Activated CD8-positive, alpha-beta T cell treated with anti-CD3 and anti-CD28 coated beads for 36 hours (primary cell): ENCODE measurements at places on chromosomes 6 and 20. TPM values are rescaled to one million over a fixed set of nuclear protein-coding genes. Genes with fewer than 3 reads are reported as not detected.

GRCh38 chr6:65450451-65450850 is 256.6 kb downstream of the EYS start:
- DNase-seq, result no peak

GRCh38 chr6:100466410-100467128 is 1.8 kb upstream of the SIM1 start:
- no peak for DNase-seq

DNA sequence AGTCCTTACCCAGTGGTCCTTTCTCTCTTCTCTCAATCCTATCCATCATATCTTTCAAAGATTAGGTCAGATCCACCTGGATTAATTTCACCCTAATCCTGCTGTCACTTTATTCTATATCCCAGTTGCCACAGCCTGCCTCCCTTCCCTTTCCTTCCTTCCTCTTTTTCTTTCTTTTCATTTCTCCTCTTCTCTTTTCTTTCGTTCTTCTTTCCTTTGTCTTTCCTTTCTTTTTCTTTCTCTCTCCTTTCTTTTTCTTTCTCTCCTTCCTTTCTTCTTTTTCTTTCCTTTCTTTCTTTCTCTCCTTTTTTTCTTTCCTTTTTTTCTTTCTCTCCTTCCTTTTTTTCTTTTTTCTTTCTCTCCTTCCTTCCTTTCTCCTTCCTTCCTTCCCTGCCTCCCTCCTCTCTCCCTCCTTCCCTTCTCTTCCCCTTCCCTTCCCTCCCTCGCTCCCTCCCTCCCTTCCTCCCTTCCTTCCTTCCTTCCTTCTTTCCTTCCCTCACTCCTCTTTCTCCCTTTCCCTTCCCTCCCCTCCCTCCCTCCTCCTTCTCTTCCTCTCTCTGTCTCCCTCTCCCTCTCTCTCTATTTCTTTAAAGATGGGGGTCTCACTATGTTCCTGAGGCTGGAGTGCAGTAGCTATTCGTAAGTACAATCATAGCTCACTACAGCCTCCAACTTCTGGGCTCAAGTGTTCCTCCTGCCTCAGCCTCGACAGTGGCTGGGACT is 15.1 kb upstream of the RPN2 start:
- DNase-seq, result no peak

DNA sequence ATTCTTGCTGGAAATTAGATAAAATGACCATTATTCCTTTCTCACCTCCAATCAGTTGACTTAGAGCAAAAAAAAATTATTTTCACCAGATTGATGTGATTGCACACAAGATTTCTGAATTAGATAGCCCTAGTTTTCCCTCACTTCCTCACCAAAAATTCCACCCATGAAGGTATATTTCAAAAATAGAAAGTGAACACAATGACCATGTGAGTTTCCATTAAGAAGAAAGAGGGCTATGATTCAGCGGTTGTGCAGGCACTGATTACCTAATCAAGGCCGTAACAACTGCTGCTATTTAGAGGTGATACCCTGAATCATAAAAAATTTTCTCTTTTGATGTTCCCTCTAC is 19.5 kb upstream of the RALGAPA2 start:
- DNase-seq, result no peak

The ARMH2 gene
- total RNA-seq, result not detected

- no peak for DNase-seq
These were observed 27.1 kb downstream of the F13A1 start for GRCh38 chr6:6293317-6293716.

DNA sequence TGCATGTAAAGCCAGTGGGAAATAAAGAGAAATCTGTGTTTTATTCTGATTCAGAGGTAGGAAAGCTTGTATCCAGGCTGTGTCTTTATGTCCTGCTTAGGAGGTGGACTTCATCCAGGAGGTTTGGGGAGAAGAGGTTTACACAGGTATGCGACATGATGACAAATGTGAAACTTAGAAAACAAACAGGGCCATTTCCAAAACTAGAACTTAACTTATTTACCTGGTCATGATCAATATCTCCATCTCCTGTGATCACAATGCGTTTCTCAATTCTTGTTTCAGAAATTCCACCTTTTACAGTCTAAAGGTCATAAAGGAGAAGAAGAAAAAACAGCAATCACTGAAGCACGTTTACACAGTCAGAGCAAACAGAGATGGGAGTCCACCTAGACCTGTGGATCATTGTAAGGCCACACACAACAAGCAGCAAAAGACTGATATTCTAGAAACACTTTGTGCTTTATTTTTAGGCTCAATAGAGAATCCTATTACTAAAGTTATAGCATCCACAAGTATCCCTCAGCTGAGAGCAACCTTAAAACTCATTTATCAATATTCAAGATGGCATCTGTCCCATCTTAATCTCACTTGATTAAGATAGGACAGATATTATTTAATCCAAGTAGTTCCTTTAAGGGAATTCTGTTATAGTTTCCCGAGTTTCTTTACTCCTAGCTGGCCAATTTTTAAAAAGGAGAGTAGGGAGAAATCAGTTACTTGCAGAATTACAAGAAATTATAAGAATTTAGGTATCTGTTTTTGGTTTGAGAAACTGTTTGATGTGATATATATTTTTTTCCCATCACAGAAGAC is 36.4 kb downstream of the SMLR1 start:
- DNase-seq, result no peak

- no peak for DNase-seq
These were observed 5.3 kb upstream of the NKX2-2 start for GRCh38 chr20:21519136-21519584.

DNA sequence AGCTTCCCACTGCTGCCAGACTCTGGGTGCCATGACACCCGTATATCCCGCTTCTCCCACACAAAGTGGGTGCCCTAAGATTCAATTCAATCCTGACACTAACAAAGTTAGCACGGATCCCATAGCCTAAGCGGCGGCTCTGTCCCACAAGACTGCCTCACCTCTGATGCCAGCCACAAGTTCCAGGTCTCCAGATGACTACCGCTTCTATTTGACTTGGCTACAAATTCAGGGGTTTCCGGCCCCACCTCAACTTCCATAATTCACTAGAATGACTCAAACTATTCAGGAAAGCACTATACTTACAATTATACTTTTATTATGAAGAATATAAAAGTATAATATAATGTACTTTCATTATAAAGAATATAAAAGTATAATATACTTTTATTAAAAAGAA is 24.8 kb upstream of the SLC22A23 start:
- no peak for DNase-seq

DNA sequence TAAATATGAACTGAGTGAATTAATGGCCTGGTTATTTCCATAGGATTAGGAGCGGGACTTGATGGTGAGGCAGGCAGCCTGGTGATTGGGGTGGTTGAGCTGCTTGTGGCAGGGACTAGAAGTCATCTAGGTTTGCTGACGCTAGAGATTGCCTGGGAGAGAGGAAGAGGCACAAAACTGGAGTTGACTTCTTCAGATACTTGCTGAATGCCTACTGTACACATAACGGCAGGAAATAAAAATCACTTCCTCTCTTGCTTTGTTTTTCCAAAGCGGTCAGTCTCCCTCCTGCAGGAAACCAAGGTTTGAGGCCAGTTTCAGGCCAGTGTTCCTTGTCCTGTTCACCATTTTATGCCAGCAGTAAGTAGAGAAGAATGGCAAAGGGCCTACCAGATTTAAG is 36.7 kb upstream of the MYLIP start:
- no peak for DNase-seq

GRCh38 chr6:94623586-94623985 is 953.7 kb upstream of the MANEA start:
- no peak for DNase-seq

The DYNLT2 gene
- total RNA-seq, result 2.4 TPM

DNA sequence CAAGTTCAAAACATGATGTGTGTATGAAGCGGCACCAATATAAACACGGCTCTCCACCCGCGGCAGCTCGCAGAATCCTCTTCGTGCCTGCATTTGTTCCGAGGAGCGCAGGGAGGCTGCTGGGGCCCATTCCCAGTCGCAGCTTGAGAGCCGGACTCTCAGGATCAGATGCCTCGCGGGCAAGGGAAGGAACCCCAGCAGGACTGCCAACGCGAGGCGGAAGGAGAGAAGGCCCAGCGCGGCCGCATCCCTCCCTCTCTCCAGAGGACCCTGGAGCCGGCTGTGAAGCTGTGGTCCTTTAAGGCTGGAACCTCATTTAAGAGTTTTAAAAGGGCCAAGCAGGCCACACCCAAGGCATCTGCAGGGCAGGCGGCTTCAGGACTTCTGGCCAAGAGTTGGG is 44.2 kb upstream of the ZBP1 start:
- DNase-seq, result no peak

DNA sequence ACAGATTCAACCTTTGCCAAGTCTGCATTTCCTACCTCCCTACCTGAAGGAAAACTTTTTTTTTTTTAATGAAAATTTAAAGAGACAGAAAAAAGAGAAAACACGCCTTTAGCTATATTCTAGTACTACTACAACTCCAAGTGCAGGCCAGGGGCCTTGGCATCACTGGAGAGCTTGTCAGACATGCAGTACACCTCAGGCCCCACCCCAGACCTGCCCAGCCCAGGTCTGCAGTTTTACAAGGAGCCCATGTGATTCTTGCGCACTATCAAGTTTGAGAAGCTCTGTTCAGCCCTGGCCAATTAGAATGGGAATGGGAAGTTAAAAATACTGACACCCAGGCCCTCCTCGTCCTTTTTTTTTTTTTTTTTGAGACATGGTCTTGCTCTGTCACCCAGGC is 85.0 kb downstream of the NFATC2 start:
- DNase-seq, result no peak
